Stimulated activated CD4-positive, alpha-beta T cell treated with anti-CD3 and anti-CD28 coated beads, Interleukin-12 subunit alpha, Interleukin-12 subunit beta, amount 100 ng/mL, for 48 hours (primary cell): ENCODE measurements at places on chromosomes 3 and 15.

- DNase-seq, result no peak
Measured at GRCh38 chr3:188759336-188760005, 412.3 kb upstream of the TPRG1 start.

DNA sequence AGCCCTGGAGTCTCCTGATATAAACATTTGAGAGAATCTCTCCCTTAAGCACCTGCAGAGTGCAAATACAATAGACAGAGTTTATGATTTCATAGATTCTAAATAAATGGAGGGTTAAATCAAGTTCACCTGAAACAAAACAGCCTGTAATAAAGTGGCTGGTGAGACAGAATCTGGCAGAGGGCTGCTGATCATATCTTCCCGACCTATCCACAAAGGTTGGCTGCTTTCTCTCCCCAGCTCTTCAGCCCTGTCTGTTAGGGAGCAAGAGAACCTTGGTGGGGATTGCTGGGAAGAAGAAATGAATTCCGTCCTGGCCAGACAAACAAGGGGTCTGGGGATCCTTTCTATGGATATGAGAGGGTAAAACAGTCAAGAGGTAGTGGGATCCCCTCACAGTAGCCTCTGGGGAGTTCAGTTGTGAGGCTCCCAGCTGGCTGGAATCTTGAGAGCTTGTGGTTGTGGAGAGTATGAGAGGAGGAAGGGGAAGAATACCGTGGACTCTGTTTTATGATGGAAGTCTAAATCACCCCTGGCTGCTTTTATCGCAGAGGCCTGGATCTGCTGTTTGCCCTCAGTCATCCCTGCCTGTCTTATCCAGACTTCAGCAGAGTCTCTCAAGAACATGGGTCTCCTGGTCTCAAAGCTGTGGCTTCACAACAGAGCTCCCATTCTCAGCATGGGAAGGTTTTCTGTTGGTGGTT, 451.3 kb downstream of the NTRK3 start:
- DNase-seq, result no peak

GRCh38 chr3:156808025-156808424, 18.1 kb upstream of the LEKR1 start:
- DNase-seq, result no peak

- DNase-seq, result no peak
Measured at GRCh38 chr15:60871152-60871551, 357.9 kb downstream of the RORA start.

DNA sequence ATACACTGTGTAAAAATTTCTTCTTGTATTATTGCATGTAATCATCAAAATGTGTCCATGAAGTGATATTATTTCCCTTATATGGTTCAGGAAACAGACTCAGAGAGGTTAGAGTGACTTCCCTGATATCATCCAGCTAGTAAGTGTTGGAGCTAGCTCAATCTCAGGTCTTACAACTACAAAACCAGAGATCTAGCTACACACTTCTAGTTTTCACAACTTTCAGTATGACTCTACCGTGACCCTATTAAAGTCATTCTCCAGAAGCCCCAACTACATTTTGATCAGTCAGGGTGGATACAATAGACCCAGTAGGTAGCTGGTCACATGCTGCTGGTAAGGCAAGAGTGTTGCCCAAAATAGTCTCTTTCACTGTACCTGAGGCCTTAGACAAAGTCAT, 165.3 kb downstream of the GOLIM4 start:
- no peak for DNase-seq

GRCh38 chr3:143831208-143831607, 17.1 kb downstream of the SLC9A9 start:
- no peak for DNase-seq

- DNase-seq, result no peak
Measured at GRCh38 chr15:51349156-51349844, 7.8 kb downstream of the GLDN start.

GRCh38 chr15:39323157-39323556, 257.7 kb upstream of the THBS1 start:
- no peak for DNase-seq

GRCh38 chr15:67944010-67944641, 104.3 kb upstream of the RNU6-1 start:
- no peak for DNase-seq

- no peak for DNase-seq
Measured at GRCh38 chr15:27418726-27419125, 447.7 kb downstream of the GABRG3 start.

DNA sequence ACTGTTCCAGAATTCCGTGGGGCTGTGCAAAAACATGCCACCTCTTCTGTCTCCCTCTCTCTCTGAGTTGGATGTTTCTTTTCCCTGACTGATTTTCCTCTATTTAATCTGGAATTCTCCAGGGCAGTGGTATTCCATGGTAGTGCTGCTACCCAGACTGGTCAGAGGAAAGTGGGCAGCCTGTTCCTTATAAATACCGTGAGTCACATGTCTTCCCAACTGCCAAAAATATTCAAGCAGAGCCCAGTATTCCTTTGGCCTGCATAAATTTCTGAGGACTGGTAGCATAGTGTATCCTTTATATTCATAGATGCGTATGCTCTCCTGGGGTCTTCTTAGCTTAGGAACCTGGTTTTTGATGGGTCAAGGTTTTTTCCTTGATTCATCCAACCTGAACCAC, 40.9 kb downstream of the CEMIP start:
- no peak for DNase-seq

- no peak for DNase-seq
Measured at GRCh38 chr3:48367201-48367600, 4.8 kb upstream of the FBXW12 start.

DNA sequence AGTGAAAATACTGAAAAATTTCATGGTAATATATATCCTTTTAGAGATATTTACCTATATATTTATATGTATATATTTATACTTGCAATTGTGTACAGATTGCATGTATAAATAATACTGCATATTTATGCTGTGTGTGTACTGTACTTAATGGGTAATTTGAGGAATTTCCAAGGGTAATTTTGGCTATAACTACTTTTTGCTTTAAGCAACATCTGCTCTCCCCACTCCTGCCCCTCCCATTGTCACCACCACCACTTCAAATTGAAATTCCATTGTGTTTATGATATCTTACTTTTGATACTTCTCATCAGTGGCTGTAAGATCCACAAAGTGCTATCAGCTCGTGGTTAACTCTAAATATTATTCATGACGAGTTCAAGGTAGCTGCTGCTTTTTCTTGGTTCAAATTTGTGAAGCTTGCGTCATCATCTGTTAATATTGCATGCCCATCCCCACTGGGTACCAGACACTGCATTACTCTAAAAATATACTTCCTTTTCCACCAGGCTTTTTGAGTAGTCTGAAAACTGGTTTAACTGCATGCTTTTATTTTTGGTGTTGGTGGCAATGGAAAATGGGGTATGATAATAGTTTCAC, 91.7 kb upstream of the MITF start:
- no peak for DNase-seq

GRCh38 chr3:130687327-130687726, 59.3 kb downstream of the PIK3R4 start:
- DNase-seq, result no peak

DNA sequence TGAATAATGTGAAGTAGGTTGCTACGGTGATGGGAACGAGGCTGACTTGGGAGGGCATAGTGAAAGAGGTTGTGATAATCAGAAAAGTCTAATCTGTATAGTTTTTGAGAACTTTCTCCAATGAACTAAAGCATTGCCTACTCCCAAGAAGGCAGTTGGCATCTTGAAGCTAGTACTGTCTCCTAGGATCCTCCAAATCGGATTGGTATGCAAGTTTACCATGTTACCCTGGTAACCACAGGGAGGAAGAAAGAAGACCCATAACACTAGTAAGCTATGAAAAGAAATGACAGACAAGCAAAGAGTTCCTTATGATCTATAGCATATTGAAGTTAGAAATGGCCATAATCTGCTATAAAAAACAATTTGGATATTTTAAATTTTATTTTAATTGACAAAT, 127.2 kb upstream of the SYNPR start:
- no peak for DNase-seq

GRCh38 chr3:71099997-71100719, 483.4 kb downstream of the FOXP1 start:
- DNase-seq, result no peak

DNA sequence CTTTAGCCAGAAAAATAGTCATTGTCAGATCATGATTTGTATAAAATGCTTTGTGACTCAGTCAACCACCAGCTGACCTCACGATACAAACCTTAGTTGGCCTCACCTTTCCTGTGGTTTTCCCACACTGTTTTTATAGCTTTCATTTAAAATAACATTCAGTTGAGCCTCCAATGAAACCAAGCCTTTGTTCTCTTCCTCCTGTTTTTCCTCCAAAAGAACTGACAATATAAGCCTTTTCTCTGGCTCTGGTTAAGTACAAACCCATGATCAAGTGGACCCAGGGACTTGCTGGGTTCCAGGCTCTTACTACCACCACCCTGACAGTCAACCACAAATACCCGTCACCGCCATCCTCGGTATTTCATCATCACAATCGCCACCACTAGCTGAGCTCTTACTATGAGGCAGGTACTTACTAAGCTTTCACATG, 81.7 kb downstream of the TAMM41 start:
- DNase-seq, result peak; percentile 29

- DNase-seq, result no peak
Measured at GRCh38 chr3:170196833-170197232, 15.3 kb upstream of the PHC3 start.

- no peak for DNase-seq
Measured at GRCh38 chr3:25432176-25432720, 4.2 kb downstream of the RARB start.

DNA sequence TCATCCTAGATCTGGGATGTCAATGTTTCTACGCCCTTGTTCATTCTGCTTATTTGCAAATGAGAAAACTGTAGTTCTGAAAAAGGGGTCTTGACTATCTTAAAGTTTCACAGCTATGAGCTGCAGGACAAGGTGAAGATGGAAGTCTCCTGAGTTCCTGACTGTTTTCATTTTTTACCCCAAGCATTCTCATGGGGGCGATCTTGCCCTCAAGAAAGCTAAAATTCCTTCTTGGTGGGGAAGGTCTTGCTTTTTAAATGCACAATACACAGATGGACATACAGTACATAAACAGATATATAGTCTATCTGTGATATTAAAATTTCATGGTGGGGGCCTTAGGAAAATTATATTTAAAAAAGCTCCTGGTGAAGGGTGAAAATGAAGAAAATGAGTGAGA, 32.4 kb downstream of the MASP1 start:
- DNase-seq, result no peak

DNA sequence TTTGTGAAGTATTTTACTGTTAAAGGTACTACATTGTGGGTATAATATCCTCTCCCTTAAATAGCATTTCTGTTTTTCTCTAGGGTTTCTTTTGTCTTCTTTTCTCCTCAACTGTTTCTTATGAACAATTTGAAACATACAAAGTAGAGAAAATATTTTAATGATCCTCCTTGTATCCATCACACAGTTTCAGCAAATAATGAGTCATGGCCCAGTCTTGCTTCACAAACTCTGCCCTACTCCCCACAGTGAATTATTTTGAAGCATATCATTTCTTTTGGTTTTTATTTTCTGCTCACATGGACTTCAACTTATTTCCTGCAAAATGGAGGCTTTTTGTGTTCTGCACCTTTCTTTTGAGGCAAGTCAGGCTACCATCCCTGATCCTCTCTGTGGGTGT, 6.1 kb upstream of the SCAANT1 start:
- no peak for DNase-seq

- no peak for DNase-seq
Measured at GRCh38 chr15:47442371-47442770, 274.9 kb upstream of the SEMA6D start.

- DNase-seq, result no peak
Measured at GRCh38 chr3:14549256-14549919, 9.2 kb upstream of the GRIP2 start.

DNA sequence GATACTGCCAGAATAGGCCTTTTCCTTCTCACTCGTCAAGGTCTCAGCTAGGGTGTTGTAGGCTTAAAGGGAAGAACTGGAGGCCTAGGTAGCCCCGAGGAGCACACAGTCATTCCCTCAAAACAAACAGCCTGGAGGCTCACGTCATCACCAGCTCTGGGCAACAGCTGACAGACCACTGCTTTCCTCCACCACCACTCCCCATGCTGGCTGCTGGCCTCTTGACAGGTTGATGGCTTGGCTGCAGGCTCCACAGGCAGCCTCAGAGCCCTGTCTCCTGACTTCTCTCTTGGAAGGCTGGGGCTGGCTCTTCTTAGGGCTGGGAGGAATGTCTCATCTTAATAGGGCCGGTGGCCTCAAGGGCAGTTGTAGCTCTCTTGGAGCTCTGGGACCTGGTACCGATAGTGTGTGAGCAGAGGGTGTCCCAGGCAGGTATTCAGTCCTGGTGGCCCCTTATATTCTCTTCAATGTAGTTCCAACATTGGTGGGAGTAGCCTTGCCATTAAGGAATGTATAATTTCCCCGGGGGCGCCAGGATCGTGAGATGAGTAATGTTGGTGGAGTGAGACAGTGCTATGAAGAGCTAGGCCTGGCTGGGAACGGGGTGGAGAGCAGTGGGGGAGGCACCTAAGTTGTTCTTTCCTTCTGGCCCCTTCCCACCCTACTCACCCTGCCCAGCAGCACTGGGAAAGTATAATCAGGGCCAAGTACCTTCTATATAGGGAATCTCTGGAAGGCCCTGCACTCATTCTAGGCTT, 6.1 kb upstream of the AP2M1 start:
- no peak for DNase-seq

GRCh38 chr3:197936819-197937384, 13.1 kb upstream of the RPL35A start:
- DNase-seq, result no peak

GRCh38 chr3:4849739-4850138, 129.5 kb upstream of the BHLHE40 start:
- DNase-seq, result no peak

DNA sequence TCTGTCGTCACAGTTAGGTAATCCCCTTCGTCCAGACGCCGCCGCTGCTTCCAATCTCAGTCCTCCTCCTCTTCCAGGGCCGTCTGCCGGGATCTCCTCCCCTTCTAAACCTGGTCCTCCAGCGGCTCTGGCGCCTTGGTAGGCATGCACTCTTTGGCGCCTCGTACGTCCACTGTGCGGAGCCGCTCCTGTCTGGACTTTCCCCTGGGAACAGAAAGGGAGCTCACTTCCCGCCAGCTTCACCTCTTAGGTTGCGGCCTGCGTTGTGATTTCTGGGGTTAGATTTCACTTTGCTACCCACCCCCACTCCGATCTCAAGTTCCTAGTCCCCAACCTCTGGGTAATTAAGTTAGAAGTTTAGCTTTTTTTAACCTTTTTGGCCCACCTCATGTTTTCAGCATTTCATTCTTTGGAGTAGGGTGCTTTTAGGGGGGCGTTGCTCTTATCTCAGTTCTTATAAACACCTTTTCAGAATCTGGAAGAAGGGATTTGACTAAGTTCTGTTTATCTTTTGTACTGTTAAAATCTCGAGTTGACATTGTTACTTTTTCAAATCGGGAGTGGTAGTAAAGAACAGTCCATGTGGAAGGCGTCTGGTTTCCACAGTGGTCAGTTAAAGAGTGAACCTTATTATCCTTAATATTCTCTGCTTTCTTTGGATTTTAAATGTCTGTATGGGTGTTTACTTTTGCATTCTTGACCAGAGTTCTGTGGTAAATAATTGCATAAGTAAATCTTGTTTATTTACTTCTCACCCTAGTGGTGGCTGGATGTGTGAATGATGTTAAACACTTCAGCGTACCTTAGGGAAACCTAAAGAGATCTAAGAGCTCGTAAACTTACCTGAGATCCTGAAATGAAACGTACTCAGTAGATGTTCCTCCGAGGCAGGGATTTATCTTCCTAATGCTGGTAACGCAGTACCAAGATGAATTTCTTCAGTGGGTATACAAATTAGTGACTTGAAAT, 611 bp downstream of the CTDSPL2 start:
- DNase-seq, result no peak
